ENCODE measurements at places on chromosomes 11 and 22. TPM values are rescaled to one million over a fixed set of nuclear protein-coding genes. Genes with fewer than 3 reads are reported as not detected.

The HRAS gene
- polyA plus RNA-seq = 38.4 TPM

- DNase-seq = no peak
Observed at GRCh38 chr22:35352214-35353111, 28.4 kb upstream of the HMOX1 start.

DNA sequence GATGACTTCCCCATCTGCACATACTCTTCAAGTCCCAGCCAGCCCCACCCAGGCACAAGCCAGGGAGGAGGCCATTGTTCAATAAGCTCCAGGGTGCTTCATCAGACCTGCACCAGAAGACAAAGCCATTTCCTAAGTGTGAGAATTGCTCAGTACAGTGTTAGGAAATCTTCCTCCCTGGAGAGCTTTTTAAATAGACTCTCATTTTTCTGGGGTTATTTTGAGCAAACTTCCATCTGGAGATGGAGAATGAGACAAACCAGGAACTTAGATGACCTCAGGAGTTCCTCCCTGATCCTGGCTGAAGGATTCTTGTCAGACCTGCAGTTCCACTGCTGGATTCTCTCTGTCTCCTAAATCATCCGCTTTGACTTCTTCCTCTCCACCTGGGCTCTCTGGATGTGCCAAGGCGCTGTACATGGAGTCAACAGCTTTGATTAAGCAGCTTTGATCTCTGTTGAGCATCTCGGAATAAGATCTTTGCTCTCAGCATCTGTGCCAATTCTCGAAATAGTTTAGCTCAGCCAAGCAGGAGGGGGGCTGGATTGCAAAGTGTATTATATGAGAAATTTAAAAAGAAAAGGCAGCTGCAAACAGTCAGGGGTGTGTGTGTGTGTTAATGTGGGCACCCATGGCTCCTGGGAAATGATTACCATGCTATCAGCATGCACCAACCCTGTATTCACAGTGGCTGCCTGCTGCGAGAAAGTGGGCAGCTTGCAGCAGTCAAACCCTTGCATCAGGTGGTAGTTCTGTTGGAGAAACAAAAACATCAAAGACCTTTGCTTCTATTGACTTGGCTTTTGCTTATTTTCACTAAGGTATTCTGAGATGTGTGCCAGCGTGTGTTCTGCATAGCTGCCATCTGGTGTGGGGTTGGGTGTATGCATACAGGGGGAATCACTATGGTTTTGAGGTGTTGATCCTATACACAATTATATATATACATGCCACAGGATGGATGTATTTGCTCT is 70.2 kb upstream of the NAV2 start:
- no peak for DNase-seq

The PNPLA3 gene
- 0.94 TPM for polyA plus RNA-seq

GRCh38 chr22:20810645-20811044 is 36.7 kb downstream of the SERPIND1 start:
- no peak for DNase-seq

DNA sequence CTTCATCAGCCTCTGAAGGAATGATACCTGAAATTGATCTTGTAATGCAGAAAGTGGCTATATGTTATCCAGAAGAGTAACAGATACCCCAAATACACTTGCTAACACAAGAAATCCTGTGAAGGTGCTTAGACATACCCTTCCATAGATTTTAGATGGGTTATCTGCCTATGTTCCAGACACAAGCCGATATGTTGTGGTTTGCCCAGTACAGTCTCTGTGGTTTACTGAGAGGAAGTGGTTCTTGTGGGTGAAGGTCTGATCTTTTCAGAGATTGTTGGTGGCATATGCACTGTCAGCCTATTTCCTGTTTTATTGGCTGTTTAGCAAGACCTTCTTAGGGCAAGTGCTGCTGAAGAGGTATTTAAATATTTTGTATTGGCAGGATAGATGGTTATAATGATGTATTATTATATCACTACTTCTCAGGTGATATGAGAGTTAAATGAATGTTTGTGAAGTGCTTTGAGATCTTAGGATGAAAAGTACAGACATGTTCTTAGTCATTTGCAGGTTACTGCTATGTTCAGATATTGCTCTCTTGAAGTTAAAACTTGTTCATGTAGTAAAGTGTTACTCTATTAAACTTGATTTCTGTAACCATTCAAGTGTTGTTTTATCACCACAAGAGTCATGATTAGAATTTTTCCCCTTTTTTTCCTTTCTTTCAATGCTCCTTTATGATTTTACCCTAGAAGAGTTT is 8.2 kb downstream of the ARHGEF12 start:
- DNase-seq = no peak

The KDM4D gene
- 2.2 TPM for polyA plus RNA-seq

GRCh38 chr11:134200688-134201087 is 23.1 kb downstream of the NCAPD3 start:
- DNase-seq = no peak

The IL18 gene
- 1.6 TPM for polyA plus RNA-seq

Measured in left renal pelvis (tissue), 4 donors.